Activated CD8-positive, alpha-beta T cell treated with anti-CD3 and anti-CD28 coated beads for 36 hours (primary cell): ENCODE measurements at places on chromosomes 7 and 10.

- DNase-seq: no peak
Measured at GRCh38 chr10:60733826-60734225, 44.5 kb upstream of the CDK1 start.

GRCh38 chr10:131159771-131160170 lies 151.8 kb downstream of the TCERG1L start:
- no peak for DNase-seq

DNA sequence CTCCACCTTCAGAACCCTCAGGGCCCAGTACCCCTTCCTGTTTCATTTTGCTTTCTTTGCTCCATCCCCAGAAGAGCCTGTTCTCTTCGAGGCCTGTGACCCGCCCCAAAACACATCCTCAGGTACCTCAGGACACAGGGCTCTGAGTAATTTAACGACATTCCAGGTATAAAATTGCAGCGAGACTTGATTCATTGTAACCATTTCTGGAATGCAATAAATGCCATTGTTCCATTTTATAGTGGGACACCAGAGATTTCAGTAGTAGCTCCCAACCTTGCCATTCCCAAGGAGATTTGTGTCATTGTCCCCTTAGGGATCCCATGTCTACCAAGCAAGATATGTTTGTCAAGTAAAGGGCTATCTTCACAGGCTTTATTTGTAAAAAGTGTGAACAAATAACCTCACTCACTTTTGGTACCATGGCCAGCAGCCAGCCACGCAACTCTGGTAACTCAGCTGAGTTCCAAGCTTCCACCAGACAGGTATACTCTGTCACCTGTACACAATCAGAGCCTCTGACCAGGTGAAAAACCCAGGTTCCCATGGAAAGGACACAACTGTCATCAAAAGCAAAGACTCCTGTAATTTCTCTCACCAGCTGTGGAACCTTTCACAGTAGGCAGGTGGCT lies 441.3 kb downstream of the PLXNA4 start:
- DNase-seq: no peak

DNA sequence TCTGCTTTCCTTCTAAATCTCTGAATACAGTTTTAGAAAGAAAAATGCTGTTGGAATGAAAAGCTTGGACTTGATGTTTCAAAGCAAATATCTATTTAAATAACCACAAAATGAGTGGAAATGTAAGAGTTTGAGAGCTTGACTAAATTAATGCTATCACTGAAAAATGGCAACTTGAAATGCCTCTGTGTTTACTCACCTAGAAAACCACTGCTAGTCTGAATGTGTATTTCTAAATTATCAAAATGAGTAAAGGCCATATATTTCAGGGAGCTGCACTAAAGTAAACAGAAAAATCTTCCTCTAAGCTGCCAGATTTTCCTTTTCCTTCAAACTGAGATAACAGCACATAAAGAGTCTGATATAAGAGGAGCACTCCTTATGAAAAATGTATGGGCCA lies 87.9 kb downstream of the DPY19L1 start:
- no peak for DNase-seq

DNA sequence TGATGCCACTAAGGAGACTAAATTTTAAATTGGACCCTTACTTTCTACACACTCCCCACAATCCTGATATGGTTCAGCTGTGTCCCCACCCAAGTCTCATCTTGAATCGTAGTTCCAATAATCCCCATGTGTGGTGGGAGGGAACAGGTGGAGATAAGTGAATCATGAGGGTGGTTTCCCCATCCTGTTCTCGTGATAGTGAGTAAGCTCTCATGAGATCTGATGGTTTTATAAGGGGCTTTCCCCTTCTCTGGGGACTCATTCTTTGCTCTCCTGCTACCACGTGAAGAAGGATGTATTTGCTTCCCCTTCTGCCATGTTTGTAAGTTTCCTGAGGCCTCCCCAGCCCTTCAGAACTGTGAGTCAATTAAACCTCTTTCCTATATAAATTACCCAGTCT lies 18.4 kb upstream of the BET1 start:
- peak; percentile 42 for DNase-seq

GRCh38 chr7:138900035-138900828 lies 81.0 kb downstream of the KIAA1549 start:
- DNase-seq: no peak

DNA sequence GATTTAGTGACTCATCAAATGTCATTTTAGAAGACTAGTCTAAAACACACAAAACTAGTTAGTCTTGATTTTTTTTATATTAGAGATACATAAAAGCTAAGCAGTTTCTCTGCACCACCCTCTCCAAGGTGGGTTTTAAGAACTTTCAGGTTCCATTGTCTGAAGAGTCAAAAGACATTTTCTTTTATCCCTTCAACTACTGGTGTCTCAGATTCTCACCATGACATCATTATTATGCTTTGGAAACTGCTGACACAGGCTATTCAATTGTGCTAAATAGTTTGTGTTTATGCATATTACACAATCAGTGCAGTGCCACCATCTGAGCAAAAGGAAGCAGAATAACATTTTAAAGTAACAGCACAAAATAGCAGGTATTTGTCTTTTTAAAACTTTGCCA lies 52.2 kb downstream of the IGF2BP3 start:
- DNase-seq: no peak

DNA sequence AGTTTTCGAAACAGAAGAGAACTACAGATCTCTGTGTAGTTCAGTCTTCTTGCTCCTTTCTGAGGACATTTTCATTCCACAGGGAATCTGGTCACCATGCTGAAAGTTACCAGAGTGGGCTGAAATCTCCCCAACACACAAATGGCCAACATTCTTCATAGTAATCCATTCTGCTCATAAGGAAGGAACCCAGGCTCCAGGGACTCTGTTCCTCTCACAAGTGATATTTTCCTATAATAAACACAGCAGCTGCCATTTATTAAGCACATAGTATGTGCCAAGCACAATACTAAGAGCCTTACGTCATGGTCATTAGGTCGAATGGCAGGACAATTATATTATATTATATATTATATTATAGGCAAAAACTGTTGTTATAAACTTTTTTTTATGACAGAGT lies 109.8 kb downstream of the RAB11FIP2 start:
- no peak for DNase-seq

- no peak for DNase-seq
Measured at GRCh38 chr10:114471906-114472876, 67.9 kb upstream of the AFAP1L2 start.

DNA sequence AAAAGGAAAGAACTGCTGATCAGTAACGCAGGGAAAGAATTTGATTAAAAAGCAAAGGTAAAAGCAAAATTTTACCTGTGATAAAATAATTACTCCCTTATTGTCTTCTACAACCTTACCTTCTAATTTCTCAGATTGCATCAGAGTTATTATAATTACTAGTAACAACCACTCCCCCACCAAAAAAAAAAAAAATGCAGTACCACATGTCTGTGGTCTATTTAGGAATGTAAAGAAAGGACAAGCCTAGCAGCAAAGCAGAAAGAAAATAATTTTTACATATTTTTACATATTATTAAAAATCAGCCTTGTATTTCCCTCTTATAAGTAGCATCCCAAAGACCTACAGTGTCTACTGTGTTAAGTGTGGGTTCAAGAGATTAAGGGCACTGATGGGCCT lies 430.4 kb downstream of the TFEC start:
- DNase-seq: no peak

GRCh38 chr7:78333530-78334425 lies 535.2 kb downstream of the PHTF2 start:
- no peak for DNase-seq

DNA sequence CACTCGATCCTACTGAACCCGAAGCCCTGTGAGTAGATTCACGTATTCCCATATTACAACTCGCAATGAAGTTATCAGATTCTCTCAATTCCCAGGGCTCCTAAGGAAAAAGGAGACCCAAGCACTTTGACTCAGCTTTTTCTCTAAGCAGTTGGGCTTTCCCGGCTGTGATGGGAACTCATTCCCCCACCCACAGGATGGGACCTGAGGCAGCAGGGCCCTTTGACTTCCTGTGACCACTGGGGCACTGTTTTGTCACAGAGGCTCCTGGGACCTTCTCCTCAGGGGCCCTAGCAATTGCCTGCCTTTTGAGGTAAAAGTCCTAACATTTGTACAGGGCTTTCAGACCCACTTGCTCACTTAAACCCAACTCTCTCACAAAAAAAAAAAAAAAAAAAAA lies 122.8 kb upstream of the PDLIM1 start:
- no peak for DNase-seq

GRCh38 chr7:43314379-43315158 lies 202.1 kb downstream of the HECW1 start:
- DNase-seq: peak; percentile 48

DNA sequence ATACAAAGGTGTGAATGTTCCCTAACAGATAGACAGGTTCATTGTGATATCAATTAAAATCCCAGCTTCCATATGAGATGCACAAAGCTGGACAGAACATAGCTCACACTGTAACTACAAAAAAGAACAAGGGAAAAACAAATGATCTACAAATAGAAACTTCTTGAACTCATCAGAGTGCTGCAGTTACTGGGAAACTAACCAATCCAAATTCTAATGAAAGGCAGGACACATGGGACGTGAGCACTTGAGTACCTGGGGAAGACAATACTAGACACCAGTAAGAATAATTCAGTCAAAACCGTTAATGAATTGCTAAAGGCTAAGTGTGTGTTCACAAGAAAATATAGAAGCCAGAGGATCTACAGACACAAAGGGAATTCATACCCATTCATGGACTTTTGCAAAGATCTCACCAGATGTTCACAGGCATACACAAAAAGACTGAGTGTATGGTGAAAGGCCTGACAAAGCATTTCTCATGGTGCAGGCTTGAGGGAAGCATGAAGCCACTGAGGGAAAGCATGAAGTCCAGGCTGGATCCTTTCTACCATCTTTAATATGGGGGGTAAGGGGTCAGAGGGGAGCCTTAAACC lies 7.8 kb upstream of the GPR22 start:
- DNase-seq: no peak

- DNase-seq: no peak
Measured at GRCh38 chr7:46745707-46746090, 824.6 kb upstream of the IGFBP3 start.

DNA sequence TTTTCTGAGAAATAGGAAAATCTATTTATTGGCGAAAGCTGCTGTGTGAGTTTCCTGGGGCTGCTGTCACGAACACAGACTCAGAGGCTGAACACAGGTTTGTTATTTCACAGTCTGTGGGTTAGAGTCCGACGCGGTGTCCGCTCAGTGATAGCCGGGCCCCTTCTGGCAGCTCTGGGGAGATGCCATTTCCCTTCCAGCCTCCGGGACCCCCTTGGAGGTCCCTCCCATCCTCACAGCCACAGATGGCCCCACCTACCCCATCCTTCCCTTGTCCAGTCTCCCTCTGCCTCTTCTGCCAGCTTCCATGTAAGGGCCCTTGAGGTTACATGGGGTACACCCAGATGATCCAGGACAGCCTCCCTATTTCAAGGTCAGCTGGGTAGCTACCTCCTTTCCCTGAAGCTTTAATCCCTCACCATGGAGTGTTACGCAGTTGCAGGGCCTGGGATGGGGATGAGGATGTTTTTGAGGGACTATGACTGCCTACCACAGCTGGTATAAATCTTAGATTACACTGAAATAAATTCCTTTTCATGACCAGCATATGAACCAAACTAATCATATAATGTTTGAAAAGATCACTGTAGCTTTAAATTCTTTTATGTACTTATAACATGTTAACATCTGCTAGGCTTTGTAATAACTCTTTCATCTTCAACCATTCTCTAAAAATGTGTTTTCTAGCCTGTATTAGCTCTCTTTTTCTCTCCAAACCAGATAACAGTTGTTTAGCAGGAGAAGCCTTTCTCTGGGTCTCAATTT lies 98.5 kb downstream of the WDR37 start:
- no peak for DNase-seq

DNA sequence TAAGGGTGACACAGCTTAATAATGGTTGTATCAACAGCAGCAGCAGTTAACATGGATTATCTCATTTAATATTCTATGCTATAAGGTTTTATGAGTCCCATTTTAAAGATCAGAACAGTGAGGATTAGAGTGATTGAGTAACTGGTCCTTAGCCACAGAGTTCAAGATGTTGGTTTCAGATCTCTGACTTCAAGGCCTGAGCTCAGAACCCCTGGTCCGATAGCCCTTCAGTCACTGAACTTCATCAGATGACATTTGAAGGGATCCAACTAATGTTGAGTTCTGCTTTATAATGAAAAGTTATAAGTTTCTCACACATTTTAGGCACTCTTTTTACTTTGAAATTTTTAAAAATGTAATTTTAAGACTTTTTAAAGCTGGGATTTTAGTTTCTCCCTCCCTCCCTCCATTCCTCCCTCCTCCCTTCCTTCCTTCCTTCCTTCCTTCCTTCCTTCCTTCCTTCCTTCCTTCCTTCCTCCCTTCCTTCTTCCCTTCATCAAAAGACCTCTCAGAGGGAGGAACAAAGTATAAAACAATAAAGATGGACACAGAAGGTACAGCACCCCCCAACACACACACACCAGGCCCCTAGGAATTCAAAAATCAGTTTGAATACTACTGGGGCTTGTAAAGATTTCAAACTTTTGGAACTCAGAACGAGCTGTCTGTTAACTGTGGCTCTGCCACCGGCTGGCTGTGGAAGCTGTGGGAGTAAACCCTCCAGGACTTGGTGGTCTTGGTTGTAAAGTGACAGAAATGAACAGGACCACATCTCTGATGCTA lies 206.9 kb upstream of the AGK start:
- no peak for DNase-seq

GRCh38 chr10:45220931-45221330 lies 94.5 kb downstream of the OR13A1 start:
- no peak for DNase-seq

GRCh38 chr10:67550046-67550445 lies 145.9 kb downstream of the CTNNA3 start:
- DNase-seq: no peak

- no peak for DNase-seq
Measured at GRCh38 chr7:117811696-117812095, 61.5 kb downstream of the CTTNBP2 start.

- no peak for DNase-seq
Measured at GRCh38 chr10:88386204-88386788, 196.8 kb downstream of the RNLS start.

DNA sequence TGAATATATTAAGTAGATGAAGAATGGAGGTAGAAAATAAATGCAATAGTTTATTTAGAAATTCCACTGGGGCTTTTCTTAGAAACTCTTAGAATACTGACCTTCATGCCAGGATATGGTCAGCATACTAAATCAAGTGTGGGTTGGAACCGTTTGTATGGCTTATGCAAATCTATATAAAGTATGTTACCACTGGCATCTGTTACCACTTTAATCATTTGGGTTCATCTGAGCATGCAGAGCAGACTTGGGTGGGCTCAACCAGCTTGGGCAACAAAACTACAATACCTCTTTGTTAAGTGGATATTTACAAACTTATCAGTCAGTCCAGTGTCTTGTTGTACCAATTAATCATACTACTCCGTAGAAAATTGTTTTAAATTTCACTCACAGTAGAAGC lies 125.8 kb downstream of the CRPPA start:
- no peak for DNase-seq
